ENCODE measurements at places on chromosomes 1 and 21.

GRCh38 chr1:110291241-110292030, 47.7 kb upstream of the RBM15 start:
- DNase-seq = no peak

- DNase-seq = no peak
Observed at GRCh38 chr1:179813626-179814545, 63.7 kb downstream of the TOR1AIP2 start.

GRCh38 chr1:221700536-221700935, 41.4 kb downstream of the DUSP10 start:
- DNase-seq = no peak

DNA sequence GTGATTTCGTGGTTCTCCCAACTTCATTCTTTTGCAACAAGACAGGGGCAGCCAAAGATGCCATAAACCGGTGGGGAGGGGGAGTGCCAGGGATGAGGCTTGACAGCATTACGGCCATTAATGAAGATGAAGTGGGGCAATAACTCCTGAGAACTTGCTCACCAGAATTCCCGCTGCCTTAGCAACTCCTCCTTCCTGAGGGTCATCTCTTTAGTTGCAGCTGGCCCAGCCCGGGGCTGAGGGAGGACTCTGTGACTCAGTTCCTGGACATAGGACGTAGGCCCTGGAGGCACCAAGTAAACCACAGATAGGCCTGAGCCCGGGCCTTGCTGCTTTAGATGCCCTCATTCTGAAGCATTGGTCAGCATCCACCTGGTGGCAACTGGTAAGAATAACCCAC, 330.2 kb downstream of the RRAGC start:
- no peak for DNase-seq

DNA sequence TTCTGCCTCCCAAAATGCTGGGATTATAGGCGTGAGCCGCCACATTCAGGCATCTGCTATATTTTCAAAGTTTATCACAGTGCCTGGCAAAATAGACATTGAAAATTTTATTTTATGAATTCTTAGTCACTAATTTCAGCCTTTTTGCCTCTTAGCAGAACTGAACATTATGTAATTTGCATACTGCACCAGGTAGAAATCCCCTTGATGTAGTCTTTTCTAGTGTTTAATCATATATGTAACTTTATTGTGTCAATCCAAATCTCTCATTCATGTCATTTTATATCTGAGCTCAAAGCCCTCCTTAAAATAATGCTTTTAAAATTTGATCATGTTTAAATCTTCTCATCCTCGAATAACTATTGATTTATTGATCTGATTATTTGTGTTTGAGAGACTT, 19.2 kb downstream of the WDTC1 start:
- no peak for DNase-seq

- DNase-seq = no peak
Observed at GRCh38 chr1:220952961-220953643, 73.9 kb downstream of the HLX start.

DNA sequence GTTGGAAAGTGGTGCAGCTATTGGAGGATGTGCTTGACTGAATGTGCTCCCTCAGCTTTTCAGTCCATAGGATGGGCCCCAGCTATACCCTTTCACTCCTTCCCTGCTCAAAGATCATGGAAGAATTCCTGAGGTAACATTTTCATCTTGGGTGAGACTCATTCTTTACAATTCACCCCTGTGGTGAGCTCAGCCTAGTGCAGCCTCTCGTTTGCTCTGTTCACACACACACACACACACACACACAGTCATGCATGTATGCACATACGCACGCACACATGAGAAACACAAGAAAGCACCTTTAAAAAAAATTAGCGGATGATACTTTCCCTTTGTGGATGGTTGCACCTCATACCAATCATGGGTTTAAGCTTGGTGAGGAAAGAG, 25.8 kb downstream of the CCN1 start:
- no peak for DNase-seq
